ENCODE measurements at places on chromosomes 3 and 15.

DNA sequence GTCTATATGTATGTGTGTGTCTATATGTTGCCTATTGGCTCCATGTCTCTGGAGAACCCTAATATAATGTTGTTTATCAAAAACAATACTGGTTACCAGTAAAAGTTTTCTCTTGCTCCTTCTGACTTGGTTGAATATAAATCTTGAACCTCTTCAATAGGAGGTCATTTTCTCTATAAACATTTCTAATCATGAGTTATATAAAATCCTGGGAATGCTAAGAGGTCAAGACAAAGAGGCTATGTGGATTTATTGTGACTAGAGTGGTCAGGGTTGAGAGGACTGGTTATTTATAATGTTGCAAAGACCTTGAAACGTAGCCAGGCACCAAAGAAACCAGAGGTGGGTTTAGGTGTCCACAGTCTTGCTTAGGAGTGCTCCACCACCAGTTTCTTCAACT, 1.2 kb upstream of the MINDY4B start:
- DNase-seq = no peak

GRCh38 chr3:77053795-77054194, 13.9 kb downstream of the ROBO2 start:
- no peak for DNase-seq

DNA sequence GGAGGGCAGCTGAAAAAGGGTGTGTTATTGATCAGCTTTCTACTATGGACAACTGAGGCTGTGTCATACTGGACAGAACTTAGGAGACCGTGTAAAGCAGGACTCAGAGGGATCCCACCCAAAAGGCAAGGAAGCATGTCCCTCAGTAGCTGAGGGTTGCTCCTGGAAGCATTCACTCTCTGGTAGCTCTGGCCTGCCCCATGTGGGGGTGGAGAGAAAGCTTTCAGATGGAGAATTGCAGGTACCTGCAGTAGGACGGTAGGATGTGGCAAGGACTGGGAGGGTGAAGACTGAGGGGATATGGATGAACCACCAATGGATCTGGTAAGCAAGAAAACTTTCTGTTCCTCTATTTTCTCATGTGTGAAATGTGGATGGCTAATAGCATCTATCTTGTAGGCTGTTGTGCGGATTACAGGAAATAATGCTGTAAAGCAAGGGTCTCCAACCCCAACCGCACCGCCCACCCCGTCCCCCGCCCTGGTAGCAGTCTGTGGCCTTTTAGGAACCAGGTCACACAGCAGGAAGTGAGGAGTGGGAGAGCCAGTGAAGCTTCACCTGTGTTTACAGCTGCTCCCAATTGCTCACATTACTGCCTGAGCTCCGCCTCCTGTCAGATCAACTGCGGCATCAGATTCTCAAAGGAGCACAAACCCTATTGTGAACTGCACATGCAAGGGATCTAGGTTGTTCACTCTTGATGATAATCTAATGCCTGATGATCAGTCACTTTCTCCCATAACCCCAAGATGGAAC, 157.7 kb upstream of the PROK2 start:
- no peak for DNase-seq

GRCh38 chr3:106068795-106069194, 200.0 kb upstream of the CBLB start:
- DNase-seq = no peak

GRCh38 chr3:39960515-39961191, 151.2 kb downstream of the MYRIP start:
- DNase-seq = no peak

- DNase-seq = no peak
Measured at GRCh38 chr3:72384602-72385001, 463.6 kb downstream of the SHQ1 start.

DNA sequence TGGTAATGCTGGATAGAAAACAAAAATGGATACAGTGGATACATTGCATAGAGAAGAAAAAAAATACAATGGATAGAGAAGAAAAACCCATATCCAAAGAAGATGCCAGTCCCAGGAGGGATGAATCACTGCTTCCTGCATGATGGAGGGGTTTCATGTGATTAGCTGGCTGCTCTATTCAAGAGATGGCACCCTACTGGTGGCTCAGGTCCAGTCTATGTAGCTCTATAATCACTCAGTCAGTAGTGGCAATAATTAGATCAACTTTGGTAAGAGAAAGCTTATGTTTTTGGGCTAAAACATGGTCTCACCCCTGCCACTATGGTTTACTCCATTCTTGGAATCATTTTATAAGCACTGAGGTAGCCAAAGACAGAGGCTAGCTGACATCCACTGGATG, 33.7 kb upstream of the NOX5 start:
- no peak for DNase-seq

DNA sequence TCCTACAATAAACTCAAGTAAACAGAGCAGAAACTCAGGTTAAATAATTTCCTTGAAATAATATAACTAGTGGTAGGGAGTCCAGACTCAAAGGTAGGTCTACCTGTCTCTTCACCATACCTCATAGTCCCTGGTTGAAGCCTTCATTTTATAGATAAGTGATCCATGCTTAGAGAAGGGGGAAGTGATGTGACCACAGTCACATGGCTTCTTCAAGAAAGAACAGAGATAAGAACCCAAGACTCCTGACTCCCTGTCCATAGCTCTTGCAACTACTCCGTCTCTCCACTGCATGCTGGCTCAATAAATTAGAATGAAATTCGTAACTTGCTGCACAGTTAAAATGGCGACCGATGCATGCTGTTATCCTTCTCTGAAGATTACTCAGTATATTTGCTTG, 11.0 kb upstream of the C15orf61 start:
- no peak for DNase-seq

DNA sequence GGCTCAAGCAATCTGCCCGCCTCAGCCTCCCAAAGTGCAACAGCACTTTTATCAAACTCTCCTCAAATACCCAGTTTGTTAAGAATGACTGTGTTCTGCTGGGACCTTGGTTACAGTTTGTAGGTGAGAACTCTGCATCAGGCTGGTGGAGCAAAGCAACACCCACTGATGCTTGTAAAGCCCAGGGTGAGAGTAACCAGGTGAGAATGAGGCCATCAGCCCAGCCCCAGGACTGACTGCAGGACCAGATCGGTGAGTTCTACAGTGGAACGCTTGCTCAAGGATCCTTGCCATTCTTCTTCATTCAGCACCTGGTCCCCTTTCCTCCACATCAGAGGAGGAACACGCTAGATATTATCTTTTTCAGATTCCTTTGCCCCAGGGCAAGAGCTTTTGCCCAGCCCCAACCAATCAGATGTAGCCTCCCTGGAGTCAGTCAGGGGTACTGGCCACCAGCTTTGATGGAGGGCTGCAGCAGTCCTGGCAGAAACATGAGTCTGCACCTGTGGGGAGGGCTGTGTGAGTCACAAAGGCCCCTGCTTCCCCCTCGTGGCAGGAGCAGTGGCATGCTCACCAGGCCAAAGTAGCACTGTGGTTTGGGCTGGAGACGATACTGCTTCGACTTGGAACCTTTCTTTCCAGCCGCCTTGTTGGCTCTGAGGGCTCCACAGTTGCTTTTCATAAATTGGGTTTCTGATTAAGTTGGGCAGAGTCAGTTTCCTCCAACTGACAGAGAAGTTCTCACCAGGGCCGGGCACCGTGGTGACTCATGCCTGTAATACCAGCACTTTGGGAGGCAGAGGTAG, 3.5 kb upstream of the SHISA5 start:
- DNase-seq = peak; percentile 55

- no peak for DNase-seq
Measured at GRCh38 chr3:176765382-176765900, 431.8 kb downstream of the TBL1XR1 start.

- DNase-seq = no peak
Measured at GRCh38 chr3:112446343-112446742, 52.9 kb downstream of the BTLA start.

DNA sequence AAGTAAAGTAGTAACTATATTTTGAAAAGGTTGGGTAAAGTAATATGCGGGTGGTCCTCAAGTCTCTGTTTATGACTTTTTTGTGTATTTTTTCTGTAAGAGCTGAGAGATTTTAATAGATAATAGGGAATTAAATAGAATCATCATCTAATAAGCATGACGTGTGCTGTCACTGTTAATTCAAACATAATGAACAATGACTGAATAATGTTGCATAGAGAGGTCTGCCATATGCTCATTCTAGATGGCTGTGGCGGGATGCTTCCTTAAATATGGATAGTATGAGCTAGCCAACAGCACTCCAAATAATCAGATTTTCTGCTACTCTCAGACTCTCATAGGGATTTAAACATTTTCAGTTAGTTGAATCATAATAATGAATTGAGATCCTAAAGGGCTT, 302.8 kb upstream of the RBMS3 start:
- no peak for DNase-seq

GRCh38 chr15:65132878-65133547, 595 bp downstream of the PDCD7 start:
- DNase-seq = no peak

- DNase-seq = no peak
Measured at GRCh38 chr3:49718858-49719213, 648 bp downstream of the AMIGO3 start.

GRCh38 chr3:188037965-188038581, 115.9 kb upstream of the LPP start:
- no peak for DNase-seq

DNA sequence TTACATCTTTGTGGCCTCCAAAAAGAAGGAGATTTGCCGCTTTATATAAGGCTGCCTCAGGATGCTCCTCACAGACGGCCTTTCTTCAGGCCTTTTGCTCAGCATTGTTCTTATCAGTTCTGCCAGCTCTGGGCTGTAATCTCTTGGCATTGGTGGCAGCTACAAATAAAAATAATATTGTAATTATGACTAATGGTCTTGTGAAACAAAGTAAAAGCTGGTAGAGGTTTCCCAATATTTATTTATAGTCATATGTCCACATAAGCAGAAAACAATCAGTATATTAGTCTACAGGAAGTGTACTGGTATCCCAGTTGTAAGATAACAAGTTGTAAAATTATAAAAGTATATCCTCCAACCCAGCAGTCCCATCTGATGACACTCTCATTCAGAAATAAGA, 7.3 kb downstream of the NEK4 start:
- DNase-seq = no peak

DNA sequence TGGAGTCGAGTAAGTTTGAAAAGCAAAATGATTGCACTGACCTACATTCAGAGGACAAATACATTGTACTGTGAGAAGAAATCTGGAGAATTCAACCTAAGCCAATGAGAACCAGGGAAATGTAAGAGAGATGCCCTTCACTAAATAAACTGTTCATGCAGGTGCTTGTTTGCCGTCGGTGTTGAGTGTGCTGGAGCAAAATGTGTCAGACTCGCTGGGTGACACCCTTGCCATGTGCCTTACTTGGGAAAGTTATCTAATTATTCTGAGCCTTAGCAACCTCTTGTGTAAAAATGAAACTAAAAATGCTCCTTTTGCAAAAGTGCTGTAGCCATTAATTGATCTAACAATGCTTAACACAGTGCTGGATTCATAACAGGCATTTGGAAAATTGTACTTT, 140.4 kb downstream of the GABRB3 start:
- no peak for DNase-seq

DNA sequence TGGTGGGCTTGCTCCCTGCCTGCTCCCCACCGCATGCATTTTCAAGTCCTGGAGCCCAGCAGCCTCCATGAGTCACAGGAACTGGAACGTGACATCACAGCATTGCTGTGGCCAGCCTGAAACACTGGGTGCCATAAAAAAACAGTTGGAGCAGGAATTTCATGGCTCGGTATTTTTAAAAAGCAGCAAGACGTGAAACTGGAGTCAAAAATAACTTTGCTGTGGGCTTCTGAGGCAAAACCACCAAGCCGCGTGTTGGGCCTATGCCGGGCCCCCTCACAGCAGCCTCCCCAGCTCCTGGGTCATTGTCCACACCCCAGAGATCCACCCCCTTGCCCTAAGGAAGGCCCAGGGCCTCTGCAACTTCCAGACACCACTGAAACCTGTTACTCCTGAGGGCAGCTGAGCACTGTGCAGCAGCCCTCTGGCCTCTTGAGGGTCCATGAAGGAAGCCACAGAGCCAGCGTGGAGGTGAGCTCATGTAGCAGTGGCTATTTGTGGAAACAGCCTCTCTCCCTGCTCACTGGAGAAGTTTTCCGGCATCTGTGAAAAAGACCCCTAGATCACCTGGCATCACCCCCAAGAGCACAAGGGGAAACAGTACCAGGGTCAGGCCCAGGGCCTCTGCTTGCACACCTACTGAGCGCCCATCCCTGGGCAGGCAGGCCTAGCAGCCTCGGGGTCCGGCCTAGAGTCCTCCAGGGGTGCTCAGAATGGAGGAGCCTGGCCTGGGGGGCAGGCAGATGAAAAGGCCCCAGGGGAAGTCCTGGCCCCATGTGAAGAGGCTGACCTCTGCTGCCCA, 34.0 kb upstream of the DUSP7 start:
- no peak for DNase-seq

GRCh38 chr15:98035577-98036010, 75.1 kb downstream of the ARRDC4 start:
- no peak for DNase-seq

GRCh38 chr3:177321819-177322218, 124.5 kb upstream of the TBL1XR1 start:
- no peak for DNase-seq

DNA sequence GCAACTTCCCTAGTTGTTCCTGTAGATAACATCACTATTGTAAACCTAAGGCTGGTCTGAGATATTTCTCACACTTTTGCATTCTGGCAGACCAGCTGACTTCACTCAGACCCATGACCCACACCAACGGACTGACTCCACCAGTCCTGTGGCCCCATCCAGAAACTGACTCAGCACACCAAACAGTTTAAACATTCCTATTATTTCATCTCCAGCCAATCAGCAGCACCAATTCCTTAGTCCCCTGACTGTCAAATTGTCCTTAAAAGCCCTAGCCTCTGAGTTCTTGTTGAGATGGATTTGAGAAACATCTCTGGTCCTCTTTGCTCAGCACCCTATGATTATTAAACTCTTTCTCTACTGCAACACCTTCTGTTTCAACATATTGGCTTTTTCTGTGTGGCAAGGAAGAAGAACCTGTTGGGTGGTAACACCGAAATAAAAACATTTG, 12.2 kb upstream of the IDH2 start:
- DNase-seq = no peak

- no peak for DNase-seq
Measured at GRCh38 chr15:47678040-47678439, 39.3 kb upstream of the SEMA6D start.

DNA sequence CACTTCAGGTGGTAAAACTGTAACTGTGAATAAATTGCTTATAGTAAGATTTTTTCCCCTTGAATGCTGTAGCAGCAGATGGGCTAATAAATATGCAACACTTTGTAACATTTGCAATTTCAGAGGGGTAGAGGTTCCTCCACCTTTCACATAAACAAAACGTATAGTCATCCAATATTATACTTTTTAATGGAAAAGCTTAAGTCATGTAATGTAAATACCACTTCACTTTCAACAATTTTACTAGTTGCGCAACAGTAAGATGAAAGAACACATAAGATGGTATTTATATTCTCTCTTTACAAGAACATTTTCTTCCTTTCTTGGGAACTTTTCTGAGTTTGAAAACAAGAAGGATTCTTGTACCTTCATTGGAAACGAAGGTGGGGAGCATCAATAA, 56.6 kb upstream of the FAM3D start:
- DNase-seq = no peak

GRCh38 chr15:74129586-74130154, 716 bp upstream of the ISLR2 start:
- no peak for DNase-seq
